Ammon's horn (tissue), 1 donor: ENCODE measurements at places on chromosomes 13 and 19.

DNA sequence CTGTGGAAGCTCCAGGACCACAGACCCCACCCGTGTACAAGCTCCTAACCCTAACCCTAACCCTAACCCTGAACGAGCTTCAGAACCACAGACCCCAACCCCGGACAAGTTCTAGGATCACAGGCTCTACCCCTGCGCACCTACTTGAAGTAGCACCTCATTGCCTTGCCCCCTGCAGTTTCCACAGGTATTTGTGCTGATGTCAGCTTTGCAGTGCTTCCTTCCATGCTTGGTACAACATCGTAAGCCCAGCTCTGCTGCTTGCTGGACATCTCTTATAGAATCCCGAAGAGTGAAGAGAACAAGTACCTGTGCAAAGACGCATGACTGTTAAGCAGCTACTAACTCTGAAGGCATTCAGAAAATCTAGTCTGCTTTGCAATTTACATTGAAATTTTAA lies 20.7 kb upstream of the CDC16 start:
- no peak for DNase-seq

GRCh38 chr19:11479090-11479897 lies 1.6 kb downstream of the ELAVL3 start:
- DNase-seq: peak; percentile 71

DNA sequence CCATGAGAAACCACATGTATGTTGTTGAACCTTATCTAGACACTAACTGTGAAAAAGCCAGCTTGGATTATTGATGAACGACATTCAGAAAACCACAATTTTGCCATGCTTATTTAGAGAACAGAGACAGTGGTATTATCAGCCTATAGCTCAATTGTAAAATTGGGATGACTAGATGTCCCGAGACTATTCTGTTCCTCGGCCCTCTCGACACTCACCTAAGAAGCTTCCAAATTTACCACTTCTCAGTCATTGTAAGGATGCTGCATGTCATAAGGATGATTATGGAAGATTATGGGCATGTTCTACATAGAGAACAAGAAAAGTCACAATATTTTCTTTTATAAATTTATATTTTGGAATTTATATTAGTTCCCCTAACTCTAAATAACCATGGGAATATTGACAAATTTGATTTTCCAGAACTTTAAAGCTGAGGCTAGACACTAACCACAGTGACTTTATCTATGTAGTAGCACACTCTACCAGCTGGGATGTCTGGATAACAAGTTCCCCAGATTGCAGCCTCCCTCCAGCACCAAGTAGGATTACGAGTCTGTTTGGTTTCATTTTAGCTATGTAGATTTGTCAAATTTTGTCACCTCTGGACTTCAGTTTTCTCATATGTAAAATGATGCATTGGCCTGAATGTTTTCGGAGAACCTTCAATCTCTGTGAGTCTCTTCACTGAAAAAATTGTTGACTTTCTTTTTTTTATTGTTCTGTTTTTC lies 513.6 kb downstream of the IRS2 start:
- DNase-seq: no peak

DNA sequence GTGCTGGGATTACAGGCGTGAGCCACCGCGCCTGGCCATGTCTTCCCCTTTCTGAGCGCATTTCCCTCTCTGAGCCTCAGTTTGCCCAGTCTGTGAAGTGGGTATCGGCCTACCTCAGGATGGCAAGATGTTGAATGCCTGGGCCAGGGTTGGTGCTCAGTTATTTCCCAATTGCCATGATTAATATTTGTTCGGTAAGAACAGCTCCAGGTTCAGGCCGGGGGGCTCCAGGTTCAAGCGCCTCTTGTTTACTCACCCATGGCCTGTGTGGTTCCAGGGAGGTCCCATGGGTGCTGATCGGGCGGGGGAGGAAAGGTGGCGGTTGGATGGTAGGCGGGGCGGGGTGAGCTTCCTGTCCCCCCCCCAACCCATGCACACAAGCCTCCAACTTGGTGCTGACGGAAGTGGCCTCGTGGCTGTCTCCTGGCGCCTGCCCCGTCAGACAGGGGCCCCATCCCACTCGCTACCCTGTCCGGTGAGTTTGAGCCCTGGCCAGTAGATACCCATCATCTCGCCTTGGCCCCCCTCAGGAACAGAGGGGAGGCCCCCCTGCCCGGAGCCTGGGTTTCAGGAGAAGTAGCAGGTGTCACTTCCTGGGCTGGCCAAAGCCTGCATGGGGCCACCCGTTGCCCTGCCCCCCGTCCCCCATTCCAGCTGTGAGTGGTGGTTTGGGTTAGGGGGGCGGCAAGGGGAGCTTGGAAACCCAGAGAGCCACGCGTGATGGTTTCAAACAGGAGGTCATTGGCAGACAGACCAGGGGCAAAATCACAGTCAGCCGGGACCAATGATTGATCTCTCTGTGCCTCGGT lies at the start of gene FCHO1:
Gene FCHO1 (plus strand): TSS at position 375 of the 809 bp plus-strand sequence. CDS start 3,688 bp downstream, outside the sequence.
- peak; percentile 73 for DNase-seq

DNA sequence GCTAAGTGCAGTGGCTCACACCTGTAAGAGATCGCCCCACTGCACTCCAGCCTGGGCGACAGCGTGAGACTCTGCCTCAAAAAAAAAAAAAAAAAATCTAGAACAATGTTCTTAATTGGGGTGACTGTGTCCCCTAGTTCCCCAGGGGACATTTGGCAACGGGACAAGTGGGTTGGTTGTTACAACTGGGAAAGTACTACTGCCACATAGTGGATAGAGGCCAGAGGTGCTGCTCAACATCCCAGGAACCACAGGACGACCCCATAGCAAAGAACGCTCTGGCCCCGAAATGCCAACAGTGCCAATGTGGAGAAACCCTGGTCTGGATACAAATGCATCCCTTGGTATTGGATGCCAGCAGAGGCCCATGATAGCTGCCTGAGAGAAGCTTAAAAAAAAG lies 11.8 kb downstream of the NLRP12 start:
- DNase-seq: no peak

DNA sequence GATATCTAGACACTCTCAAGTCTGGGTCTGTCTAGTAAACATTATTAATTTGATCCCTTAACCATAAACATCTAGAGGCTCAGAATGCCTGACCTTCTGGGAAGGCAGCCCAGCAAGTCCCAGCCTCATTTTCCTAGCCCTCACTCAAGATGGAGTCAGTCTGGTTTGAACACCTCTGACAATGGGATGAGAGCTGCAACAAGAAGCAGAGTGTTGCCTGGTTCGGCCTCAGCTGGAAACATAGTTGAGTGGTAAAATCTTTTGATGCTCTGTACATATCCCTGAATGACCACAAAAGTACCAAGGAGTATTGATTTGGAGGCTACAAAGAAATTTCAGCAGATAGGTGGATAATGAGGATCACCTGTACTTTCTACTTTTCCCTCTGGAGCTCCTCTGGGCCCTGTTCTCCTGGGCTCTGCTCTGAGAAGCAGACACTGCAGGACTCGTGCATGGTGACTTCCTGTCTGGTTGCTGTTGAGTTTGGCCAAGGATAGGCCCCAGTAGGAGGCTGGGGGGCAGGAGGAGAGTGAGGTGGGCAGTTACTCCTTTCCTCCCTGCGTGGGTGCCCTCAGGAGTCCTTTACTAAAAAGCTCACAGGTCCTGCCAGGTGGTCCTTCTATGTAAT lies 68.4 kb upstream of the SLC15A1 start:
- no peak for DNase-seq

DNA sequence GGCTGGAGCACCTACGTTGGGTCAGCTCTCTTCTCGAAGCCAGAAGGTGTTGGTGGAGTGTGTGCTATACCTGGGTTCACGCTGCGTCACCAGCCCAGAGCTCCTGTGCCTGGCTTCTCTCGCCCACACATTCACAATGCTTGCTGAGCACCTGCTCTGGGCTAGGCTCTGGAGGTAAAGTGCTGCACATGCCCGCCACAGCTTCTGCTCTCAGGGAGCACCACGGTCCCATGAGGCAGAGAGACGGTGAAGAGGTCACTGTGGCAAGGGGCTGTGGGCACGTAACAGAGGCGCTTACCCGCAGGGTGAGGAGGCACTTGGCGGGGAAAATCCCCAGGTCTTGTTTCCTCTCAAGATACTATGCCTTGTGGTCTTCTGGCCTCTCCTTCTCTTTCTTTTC lies 174.2 kb downstream of the TEX29 start:
- no peak for DNase-seq

GRCh38 chr13:87376081-87376480 lies 295.1 kb upstream of the SLITRK5 start:
- no peak for DNase-seq

- DNase-seq: no peak
These were observed 101.1 kb downstream of the ZAR1L start for GRCh38 chr13:32214071-32214470.

DNA sequence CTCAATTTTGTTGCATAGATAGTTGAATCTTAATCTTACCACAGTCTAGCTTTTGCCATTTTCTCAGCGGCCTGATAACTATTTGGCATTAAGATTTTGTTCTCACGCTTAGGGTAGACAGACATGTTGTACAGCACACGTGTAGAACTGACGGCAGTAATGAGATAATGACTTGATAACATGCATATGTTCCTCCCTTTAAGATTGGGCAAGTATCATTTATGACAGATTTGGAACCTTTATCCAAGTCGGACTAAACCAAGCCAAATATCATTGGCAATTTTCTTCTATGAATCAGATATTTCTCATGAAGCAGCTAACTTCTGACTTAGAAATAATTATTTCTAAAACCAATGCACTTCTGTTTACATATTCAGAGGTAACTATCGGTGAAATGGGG lies 205.5 kb downstream of the NDFIP2 start:
- DNase-seq: no peak

DNA sequence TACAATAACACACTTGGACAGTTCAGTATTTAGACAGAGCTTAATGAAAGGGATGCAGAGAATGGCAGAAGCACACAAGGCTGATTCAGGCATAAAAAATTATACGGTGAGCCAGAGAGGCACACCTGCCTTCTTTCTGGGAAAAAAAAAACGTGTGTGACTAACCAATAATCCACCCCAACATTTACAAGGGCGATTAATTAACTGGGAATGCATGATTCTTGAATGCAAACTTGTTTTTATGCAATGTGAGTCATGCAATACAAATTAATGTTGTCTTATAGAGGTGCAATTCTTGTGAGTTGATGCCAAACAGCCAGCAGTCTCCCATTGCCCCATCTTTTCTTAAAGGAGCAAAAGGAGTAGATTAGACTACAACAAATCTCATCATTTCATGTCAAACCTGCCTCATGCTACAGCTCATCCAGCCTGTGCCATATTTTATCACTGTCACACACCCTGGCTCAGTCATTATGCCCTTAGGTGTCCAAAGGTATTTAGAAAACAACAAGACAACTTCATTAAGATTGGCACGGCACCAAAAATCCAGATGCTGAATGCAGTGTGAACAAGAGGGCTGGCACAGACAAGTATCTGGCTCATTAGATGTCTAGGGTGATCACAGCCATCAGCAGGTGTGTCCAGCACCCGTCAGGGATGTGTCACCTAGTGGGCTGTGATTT lies 721.1 kb downstream of the EFNB2 start:
- no peak for DNase-seq

DNA sequence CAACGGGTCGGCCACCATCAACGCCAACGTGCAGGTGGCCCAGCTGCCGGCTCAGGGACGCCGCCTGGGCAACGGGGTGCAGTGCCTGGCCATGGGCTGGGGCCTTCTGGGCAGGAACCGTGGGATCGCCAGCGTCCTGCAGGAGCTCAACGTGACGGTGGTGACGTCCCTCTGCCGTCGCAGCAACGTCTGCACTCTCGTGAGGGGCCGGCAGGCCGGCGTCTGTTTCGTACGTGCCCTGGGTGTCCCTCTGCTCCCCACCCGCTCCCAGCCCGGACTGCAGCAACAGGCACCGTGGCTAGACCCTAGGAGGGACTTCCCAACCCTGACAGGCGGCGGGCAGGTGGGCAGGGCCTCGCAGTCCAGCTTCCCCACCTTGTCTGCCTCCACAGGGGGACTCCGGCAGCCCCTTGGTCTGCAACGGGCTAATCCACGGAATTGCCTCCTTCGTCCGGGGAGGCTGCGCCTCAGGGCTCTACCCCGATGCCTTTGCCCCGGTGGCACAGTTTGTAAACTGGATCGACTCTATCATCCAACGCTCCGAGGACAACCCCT lies 3.5 kb downstream of the ELANE start:
- no peak for DNase-seq

DNA sequence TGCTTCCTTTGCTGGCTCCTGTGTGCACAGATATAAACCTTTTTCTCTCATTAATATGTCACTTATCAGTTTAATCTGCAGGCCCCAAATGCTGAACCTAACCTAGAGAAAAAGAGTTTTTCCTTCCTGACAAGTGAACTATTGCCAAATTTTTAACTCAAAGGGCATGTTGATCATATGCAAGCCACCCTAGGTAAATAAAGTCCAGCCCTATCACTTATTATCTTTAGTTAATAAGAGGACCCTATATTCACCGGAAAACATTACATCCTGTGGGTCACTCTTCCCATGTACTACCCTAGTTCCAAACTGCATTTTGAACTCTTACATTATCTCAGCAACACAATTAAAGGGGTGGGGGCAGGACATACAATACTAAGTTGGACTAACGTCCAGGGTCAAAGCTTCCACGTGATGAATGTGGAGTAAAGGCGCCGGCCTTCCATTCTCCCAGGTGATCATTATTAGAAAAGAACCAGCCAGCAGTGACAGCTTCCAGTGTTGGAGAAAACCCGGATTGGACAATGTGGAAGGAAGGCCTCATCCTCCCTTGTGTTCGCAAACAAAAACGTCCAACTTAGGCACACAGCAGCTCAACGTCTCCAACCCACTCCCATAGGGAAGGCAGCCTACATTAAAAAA lies 86.6 kb downstream of the STK24 start:
- DNase-seq: no peak

GRCh38 chr19:33860312-33861090 lies 63.8 kb downstream of the KCTD15 start:
- no peak for DNase-seq

DNA sequence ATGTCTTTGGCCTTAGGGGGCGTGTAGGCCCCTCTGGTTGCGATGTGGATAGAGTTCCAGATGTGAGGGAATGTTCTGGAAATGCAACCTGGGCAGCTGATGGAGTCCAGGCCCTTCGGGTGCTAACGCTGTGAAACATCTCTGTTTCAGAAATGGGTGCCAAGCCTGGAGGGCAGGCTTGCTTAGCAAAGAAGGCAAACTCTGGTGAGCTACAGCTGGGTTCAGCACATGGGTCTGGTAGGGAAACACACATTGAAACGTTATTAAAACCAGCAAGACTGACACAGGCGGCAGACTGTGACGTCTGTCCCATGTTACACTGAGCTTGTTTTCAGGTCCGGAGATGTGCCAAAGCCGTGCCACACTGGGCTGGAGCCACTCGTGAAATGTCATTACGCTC lies 8.6 kb upstream of the CDC16 start:
- DNase-seq: peak; percentile 15

DNA sequence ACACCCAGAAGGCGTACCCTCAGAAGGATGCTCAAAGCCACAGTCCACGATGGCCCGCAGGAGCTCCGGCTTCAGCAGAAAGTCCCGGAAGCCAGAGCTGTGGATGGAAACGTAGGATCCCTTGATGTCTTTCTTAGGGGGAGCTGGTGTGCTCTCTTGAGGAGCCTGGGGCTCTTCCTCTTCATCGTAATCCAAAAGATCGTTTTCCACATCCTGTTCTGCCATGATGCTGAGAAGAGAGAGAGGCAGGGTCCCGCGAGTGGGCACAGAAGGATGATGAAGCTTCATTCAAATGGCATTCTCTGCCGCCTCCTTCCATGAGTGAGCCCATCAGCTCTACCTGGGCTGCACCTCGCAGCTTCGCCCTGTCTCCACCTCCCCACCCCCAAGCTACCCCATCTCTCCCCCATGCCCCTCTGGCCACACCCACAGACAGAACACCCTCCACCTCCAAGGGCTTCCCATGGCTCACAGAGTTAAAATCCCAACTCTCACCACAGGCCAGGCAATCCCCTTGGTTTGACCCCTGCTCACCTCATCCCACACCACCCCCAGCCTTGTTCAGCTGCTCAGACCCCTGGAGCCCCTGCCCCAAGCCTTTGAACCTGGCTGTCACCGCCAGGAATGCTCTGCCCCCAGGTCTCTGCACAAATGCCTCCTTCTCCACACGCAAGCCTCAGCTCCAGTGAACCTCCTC lies 6.0 kb downstream of the DDX39A start:
- no peak for DNase-seq
